ENCODE measurements at places on chromosomes 2 and 18.

DNA sequence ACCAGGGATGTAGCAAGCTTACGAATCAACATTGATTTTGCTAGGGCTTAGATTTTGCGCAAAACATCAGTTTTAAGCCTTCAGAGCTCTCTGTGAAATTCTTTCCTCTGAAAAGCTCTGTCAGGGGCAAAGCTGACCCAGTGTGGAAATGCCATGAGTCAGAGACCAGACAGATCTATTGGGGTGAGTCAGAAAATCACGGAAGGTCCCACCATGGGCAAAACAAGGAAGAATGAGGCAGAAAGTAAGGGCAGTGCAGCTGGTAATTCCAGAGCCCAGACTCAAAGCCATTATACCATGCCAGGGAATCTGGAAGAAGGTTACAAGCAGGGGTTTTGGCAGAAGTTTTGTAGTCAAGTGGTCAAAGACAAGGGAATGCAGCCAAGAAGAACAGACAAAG, 256.6 kb upstream of the CTAGE1 start:
- DNase-seq, result no peak

DNA sequence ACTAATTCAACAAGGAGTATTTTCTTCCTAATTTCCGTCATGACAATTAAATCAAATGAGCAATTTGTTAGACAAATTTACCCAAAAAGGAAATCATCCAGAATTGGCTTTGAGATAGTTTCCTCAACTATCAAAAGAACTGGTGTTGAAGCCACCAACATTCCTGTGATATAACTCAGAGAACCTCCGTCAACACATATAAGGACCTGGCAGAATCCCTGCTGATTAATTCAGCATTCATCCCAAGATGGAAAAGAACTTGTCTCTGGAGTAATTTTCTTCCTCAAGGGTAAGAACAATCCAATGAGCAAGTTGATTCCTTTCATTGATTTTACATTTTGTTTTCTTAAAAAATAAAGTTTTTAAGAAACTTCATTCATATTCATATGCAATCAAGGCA, 62.0 kb downstream of the MBD2 start:
- DNase-seq, result no peak

- no peak for DNase-seq
These were observed 87.4 kb downstream of the COL6A3 start for GRCh38 chr2:237326266-237327171.

DNA sequence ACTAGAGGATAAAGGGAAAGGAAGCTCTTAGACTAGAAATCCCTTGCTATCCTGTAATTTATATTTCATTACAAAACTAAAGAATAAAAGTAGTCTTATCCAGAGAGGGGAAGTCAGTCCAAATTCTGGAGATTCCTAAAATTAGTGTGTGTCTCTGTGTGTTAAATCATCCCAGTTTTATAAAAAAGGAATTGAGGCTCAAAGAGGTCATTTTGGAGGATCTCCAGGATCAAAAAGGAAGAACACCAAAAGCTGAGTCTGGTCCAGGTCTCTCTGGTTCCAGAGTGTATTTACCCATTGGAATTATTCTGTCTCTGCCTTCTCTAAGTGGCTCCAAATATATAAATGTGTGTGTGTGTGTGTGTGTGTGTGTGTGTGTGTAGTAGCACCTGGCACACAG, 166.7 kb downstream of the NRXN1 start:
- DNase-seq, result no peak

DNA sequence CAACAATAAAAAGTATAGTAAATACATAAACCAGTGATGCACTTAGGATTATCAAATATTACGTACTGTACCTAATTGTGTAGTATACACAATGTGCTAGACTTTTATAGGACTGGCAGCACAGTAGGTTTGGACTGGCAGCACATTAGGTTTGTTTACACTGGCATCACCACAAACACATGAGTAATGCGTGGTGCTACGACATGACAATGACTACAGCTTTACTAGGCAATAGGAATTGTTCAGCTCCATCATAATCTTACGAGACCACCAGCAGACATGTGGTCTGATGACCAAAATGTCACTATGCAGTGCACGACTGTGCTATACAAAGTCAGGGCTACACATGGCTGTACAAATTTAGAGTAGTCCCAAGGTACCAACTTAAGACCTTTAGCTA, 2.3 kb downstream of the MBOAT2 start:
- peak; percentile 6 for DNase-seq

DNA sequence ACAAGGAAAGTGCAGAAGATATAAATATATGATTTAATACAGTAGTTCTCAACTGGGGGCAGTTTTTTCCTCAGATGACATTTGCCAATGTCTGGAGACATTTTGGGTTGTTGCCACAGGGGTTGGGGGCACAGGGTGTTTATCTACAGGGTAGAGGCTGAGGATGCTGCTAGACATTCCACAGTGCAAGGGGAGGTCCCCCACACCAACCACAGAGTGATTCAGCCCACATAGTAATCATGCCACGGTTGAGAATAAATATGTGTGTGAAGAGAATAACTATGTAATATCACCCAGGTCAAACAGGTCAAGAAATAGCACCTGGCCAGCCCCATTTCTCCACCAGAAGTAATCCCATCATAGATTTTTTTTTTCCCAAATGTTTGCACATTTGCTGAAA, 17.9 kb downstream of the DYSF start:
- DNase-seq, result no peak

DNA sequence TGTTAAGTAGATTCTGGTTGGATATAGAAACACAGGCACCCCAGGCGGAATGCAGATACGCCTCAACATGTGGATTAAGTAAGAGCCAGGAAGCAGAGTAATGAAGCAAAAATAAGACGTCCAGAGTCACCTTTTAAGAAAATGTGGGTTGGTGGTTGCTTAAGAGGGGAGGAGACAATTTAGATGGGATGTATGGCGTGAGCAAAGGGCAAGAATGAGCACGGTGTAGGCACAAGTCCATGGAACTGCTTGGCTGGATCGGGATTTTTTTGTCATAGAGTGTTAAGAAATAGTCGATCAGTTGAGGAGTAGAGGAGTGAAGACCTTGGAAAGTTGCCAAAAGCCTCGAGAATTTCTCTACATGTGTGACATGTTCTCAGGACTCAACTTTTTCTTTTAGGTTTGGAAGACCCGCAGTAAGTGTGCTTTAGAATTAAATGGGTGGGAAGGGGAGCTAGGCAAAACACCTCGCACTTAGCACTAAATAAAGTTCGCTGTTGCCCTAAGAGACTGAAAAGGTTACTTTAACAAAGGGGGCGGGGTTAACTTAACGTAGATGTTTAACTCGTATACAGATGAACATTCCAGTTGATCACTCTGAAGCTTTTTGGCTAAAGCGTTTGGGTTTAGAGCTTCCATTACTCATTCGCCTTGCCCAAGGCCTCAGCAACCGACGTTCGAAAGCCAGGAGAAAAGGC, 716 bp upstream of the SLC39A10 start:
- peak; percentile 28 for DNase-seq

DNA sequence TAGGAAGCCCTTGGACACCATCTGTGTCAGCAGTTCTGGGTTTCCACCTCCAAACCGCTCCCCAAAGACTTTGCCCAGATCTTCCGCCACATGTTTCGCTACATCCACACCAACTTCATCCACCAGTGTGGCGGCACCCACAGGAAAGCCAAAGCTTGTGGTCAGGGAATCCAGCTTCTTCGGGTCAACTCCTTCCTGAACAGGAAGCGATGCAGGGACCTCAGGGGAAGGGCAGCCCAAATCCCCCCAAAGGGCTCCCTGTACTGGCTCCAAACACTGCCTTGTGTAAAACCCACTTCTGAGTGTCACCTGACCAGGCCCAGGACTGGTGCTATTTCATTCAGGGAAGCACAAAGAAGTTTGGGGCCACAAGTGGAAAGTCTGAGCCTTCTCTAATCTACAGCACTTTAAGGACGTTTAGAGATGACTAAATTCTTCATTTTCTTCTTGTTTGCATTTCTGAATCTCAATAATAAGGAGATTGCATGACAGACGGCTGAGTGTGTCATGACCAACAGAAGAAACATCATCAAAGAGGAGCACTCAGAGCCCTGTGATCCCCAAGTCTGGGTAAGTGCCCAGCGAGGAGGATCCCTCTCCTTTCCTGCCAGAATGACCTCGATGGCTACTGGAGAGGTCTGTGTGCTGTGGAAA, 20.8 kb downstream of the GAREM2 start:
- DNase-seq, result no peak

- DNase-seq, result no peak
These were observed 9.6 kb upstream of the ITPRIPL1 start for GRCh38 chr2:96315400-96316071.

All from NCI-H1105 treated with DMSO at 0.1 percent for 48 hours (cell line).